ENCODE measurements at places on chromosomes 2 and 18.

- no peak for DNase-seq
These were observed 154.0 kb downstream of the GPD2 start for GRCh38 chr2:156590085-156590739.

GRCh38 chr2:8368463-8368862 lies 313.4 kb upstream of the ID2 start:
- no peak for DNase-seq

DNA sequence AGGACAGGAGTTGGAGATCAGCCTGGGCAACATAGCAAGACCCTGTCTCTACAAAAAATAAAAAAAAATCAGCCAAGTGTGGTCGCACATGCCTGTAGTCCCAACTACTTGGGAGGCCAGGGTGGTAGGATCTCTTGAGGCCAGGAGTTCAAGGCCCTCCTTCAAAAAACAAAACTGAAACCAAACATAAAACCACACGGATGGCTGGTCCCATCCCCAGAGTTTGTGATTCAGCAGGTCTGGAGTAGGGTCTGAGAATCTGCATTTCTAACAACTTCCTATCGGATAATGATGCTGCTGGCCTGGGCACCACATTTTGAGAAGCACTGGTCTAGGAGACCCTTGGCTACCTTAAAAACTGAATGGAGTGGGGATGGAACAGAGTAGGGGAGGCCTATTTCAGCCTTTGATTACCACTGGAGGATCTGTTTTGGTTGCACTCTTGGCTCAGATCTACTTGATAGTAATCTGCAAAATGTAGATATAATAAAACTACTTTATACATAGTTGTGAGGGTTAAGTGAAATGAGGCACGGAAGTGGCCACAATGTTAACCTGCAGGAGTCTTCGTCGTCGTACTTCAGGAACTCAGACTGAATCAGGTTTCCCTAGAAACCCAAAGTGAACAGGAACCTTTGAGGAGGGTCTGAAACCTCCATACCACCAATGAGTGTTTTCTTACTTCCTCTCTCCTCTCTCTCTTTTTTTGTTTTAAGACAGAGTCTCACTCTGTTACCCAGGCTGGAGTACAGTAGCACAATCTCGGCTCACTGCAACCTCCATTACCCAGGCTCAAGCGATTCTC lies 25.5 kb upstream of the NFE2L2 start:
- DNase-seq = no peak

- DNase-seq = no peak
These were observed 552.3 kb downstream of the KCNJ3 start for GRCh38 chr2:155250800-155251199.

DNA sequence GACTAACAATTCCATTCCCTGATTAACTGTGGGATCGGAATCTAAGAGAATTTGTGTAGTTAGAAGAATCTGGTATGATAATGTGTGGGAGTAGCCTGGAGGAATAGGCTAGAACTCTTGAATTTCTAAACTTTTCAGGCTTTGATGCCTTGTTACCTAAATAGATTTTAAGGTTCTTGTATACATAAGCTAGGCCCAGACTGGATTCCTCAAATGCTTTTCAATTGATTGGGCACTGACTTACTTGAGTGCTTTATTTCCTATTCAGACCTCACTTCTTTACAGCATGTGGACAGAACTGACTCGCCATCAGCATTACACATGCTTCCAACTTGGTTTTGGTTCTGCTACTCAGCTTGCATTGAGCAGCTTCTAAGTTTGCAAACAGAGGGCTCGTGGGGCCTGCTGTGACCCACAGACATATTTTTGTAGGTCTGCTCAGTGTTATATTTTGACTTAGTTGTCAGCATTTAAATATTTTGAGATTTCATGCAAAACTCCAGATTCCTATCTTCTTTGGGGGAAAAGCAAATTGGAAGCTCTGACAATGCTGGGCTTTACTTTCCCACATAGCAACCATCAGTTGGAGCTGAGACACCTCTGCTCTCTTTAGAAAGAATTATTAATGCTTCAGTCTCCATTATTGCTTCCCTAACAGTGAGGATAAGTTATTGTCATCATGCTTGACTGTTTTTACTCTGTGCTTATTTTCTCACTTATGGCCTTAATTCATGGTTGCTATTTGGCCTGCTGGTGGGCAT lies 5.7 kb downstream of the PARD3B start:
- peak; percentile 82 for DNase-seq

DNA sequence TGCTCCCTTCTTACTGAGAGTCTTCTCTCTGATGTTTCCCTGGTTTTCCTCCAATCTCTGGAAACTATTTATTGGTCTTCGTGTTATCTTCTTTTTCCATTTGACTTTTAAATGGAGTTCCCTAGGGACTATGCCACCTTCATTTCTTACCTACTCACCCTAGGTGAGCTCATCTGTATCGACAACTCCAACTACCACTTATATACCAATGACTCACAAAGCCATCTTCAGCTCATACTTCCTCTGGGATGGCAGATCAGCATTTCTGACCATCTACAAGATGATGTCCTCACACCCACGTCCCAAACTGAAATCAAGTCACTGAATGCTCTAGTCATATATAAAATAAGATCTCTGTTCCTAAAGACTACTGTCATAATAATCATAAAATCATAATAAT lies 40.6 kb downstream of the CFAP210 start:
- no peak for DNase-seq

DNA sequence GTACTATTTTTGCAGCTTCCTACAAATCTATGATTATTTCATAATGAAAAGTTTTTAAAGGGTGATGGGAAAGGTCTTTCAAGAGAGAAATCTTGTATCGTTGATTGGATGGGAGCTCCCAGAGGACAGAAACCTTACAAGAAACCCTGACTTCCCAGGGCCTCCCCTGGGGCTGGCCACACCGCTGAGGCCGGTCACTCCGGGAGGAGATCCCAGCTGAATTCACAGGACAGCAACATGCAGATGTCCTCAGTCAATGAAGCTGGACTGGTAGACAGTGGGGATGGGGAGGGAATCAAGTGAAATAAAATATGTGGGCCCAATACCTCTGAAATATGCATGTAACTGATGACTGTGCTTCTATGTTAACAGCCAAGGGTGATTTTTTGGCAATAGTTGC lies 135.6 kb downstream of the TFCP2L1 start:
- DNase-seq = no peak

DNA sequence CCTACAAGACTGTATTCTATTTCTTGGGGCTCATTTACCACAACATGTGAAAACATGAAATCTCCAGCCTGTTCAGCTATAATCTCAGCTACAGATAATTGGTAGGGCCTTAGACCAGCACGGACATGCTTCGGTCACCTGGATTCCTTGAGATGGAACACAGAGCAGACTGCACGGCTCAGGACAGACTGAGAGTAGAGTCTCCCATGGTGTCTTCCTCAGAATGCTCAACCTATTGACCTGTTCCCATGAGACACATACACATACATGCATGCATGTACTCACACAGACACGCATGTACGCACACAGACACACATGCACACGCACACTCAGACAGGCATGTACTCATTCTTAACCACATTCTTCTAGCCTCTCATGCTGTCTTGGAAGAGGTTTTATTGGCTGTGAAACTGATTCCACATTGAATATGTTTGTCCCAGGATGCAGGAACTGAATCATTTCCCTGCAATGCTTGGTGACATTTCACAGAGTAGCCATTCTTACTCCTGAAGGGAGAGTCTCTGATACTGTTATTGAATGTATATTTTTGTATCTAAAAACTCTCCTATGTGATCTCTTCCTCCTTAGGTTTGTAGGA lies 23.5 kb upstream of the BZW1 start:
- peak; percentile 29 for DNase-seq

GRCh38 chr18:13453714-13454113 lies 235.2 kb downstream of the LDLRAD4 start:
- no peak for DNase-seq

GRCh38 chr2:172374318-172375240 lies 52.8 kb upstream of the ITGA6 start:
- DNase-seq = no peak

DNA sequence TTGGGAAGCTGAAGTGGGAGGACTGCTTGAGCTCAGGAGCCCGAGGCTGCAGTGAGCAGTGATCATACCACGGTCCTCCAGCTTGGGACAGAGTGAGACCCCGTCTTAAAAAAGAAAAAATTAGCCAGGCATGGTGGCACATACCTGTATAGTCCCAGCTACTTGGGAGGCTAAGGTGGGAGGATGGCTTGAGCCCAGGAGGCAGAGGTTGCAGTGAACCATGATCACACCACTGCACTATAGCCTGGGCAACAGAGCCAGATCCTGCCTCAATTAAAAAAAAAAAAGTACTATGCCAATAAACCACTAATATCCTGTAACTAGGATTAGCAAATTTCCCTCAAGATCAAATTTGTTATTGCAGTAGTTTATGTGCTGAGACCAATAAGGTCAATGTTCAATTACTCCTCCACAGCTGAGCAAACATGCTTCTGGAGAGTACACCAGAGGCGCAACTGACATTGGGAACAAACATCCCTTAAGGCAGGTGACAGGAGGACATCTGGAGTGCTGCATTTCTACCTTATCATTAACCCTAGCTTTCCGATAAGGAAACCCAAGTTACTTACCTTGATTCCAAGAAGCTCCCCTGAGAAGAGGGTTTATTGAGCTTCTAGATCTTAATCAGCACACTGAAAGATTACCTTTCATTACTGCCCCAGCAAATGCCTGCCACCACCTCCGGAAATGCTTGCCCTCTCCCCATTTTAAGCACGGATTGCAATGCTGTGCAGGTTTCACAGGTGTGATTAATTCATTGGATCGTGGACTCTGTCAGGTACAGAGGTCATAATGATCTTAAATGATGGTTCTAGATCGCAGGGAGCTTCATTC lies 26.2 kb downstream of the MGAT4A start:
- DNase-seq = no peak

DNA sequence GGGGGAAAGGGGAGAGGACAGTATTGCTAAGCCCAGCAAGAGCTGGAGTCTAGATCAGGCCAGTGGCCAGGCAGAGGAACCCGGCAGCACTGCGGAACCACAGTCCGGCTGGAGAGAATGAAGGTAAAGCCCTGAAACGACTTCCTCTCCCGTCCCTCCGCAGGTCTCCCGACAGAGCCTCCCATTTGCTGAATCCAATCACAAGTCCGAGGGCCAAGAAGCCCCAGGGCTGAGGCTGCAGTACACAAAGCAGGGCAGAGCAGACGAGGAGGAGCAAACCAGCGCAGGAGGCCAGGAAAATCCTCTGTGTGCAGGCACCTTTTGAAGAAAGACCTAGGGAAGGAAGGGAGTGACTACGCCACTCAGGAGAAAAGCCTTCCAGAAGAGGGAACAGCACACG lies 104.4 kb downstream of the OSBPL1A start:
- no peak for DNase-seq

GRCh38 chr2:98378196-98378595 lies 31.9 kb downstream of the CNGA3 start:
- DNase-seq = no peak

DNA sequence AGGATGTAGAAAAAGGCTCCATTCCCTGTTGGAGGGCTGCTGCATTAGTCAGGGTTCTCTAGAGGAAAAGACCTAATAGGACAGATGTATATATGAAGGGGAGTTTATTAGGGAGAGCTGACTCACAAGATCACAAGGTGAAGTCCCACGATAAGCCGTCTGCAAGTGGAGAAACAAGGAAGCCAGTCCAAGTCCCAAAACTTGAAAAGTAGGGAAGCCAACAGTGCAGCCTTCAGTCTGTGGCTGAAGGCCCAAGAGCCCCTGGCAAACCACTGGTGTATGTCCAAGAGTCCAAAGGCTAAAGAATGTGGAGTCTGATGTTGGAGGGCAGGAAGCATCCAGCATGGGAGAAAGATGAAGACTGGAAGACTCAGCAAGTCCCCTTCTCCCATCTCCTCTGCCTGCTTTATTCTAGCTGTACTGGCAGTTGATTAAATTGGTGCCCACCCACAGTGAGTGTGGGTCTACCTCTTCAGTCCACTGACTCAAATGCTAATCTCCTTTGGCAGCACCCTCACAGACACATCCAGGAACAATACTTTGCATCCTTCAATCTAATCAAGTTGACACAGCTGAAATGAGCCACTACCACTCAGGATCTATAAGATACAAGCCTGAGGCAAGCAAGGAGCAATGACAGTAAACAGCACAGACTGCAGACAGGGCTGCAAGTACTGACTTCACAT lies 30.0 kb upstream of the ATG16L1 start:
- DNase-seq = peak; percentile 29

GRCh38 chr2:30514848-30515435 lies 67.9 kb downstream of the LCLAT1 start:
- DNase-seq = no peak

DNA sequence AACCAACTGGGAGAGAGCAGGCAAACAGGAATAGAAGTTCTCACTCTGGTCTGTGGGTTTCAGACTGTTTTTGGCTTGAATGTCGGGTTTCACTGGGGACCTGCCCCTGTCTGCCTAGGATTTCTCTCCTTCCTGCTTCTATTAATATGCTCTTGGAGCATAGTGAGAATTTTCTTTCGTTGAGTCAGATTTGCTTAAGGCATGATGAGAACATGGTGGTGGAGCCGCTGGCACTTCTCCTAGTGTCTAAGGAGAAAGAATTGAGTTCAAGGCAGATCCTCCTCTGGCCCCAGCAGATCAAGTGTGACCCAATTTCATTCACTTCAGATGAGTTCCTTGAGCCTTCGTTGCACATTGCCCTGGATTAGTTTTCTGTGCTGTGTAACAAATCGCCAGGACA lies 103.9 kb upstream of the HS6ST1 start:
- peak; percentile 52 for DNase-seq

- DNase-seq = peak; percentile 53
These were observed 12.4 kb upstream of the ANKRD44 start for GRCh38 chr2:197322724-197323720.

GRCh38 chr2:105610576-105611332 lies 134.0 kb upstream of the NCK2 start:
- no peak for DNase-seq

GRCh38 chr18:22391407-22392345 lies 26.0 kb downstream of the CTAGE1 start:
- peak; percentile 95 for DNase-seq

- no peak for DNase-seq
These were observed 202.1 kb upstream of the HS6ST1 start for GRCh38 chr2:128520791-128521190.

- no peak for DNase-seq
These were observed 36.6 kb upstream of the CCNYL1 start for GRCh38 chr2:207674826-207675225.

- DNase-seq = peak; percentile 11
These were observed 10.7 kb upstream of the RBM45 start for GRCh38 chr2:178101321-178102079.

DNA sequence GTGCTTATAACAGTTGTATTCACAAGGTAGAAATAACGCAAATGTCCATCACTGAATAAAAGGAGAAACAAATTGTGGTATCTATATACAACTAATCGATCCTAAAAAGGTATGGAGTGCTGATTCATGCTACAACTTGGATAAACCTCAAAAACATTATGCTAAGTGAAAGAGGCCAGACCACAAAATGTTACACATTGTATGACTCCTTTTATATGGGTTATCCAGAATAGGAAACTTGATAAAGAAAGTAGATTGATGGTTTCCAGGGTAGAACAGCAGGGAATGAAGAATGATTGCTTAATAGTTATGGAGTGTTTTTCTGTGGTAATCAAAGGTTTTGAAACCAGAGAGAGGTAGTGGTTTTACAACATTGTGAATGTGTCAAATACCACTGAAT lies 432.2 kb upstream of the TRIB2 start:
- DNase-seq = peak; percentile 91

GRCh38 chr2:202605174-202605573 lies 29.6 kb upstream of the FAM117B start:
- DNase-seq = no peak

Measured in amniotic epithelial cell (primary cell).